Natural killer cell treated with Interleukin-12 subunit alpha and Interleukin-12 subunit beta and Interleukin-15 and Interleukin-18, amount 100 ng/mL, for 72 hours (primary cell): ENCODE measurements at places on chromosomes 2 and 18. TPM values are rescaled to one million over a fixed set of nuclear protein-coding genes. Genes with fewer than 3 reads are reported as not detected.

Gene PDCD1
- total RNA-seq, result 0.89 TPM

DNA sequence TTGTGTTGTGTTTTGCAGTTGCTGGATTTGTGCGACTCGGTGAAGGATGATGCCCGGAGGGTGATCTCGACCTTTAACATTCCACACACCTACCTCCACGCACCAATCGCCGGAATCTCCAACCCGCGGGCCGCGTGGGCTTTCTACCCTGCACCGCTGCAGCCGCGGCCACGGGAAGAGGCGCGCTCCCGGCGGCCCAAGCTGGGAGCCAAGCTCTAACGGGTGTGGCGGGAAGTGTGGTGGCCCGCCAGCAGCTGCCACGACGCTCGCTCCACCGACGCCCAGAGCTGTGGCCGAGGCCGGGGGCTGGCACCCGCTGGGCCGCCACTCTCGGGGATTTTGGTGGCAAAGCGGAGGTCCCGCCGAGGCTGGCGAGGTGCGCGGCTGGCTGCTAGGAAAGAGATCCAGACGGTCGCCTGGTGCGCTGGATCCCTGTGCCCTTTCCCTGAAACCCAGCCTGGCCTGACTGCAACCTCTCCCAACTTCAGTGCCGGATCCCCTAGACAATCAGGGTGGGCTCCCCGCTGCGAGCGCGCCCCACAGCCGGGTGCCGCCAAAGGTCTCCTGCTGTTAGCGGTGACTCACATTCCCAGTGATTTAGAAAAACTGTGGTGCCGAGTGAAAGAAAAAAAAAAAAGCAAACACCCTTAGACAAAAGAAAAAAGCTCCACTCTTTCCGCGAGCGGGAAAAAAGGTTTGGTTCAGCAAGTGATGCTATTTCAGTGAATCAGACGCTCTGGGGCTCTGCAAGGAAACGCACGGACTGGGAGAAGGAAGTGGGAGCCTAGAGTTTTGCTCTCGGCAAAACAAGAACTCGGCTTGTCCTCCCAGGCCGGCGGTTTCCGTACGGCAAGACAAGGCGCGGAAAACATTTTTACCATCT is 2.9 kb upstream of the BCL2L11 start:
- H3K36me3 ChIP-seq, result no peaks in the 10 kb centered on the region
- peak overlapping the region; percentile 81 for H3K4me3 ChIP-seq
- H3K27me3 ChIP-seq, result peaks cover 34% of the 10 kb centered on the region
- H3K4me1 ChIP-seq, result peaks cover 54% of the 10 kb centered on the region
- no peak for DNase-seq

DNA sequence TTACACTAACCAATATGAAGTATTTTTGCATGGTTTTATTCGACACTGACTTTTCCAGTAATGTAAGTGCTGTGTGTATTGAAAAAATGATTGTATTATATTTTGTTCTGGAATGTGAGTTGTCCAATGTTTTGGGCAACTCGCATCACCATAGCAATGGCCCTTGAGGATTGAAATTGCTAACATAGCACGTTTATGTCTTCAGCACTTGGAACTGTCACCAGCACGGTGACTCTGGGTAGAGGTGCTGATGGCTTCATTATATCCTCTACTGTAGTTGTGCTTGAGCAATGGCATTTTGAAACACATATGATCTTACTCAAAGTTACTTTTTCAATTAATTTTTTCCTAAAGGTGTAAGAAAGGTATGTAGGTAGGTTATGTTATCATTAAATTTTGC is 271.5 kb downstream of the ACTR3 start:
- H3K27me3 ChIP-seq, result peaks cover 17% of the 10 kb centered on the region
- H3K4me1 ChIP-seq, result no peaks in the 10 kb centered on the region
- no peak for DNase-seq
- no peak overlapping the region for H3K27ac ChIP-seq

GRCh38 chr18:60411715-60412114 is 39.1 kb upstream of the MC4R start:
- no peak overlapping the region for H3K27ac ChIP-seq
- no peaks in the 10 kb centered on the region for H3K27me3 ChIP-seq
- no peaks in the 10 kb centered on the region for H3K36me3 ChIP-seq
- no peak for DNase-seq

Gene SKA1
- total RNA-seq, result 38.0 TPM

GRCh38 chr2:49111456-49111855 is 42.9 kb downstream of the FSHR start:
- no peak for DNase-seq
- no peak overlapping the region for H3K4me3 ChIP-seq
- no peaks in the 10 kb centered on the region for H3K4me1 ChIP-seq
- H3K27ac ChIP-seq, result no peak overlapping the region

Gene FAM117B
- total RNA-seq, result 1.5 TPM

DNA sequence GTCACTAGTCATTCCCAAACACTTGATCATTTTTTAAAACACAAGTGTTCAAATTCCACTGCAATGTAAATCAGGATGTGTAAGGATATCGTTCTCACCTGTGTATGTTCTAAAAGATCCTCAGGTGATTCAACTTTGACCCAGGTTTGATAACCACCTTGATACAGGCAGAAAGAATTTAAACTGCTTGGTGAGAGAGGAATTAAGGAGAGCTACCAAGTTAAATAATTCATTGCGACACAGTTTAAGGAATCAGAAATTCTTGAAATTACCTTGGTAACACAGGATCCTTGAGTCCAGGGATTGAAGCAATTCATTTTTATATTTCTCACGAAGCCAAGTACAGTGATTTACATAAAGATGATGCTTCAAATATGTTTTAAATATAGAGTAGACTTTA is 80.7 kb upstream of the EHBP1 start:
- no peak overlapping the region for H3K4me3 ChIP-seq
- no peaks in the 10 kb centered on the region for H3K36me3 ChIP-seq
- DNase-seq, result no peak

Gene NPHP1
- 0.36 TPM for total RNA-seq

DNA sequence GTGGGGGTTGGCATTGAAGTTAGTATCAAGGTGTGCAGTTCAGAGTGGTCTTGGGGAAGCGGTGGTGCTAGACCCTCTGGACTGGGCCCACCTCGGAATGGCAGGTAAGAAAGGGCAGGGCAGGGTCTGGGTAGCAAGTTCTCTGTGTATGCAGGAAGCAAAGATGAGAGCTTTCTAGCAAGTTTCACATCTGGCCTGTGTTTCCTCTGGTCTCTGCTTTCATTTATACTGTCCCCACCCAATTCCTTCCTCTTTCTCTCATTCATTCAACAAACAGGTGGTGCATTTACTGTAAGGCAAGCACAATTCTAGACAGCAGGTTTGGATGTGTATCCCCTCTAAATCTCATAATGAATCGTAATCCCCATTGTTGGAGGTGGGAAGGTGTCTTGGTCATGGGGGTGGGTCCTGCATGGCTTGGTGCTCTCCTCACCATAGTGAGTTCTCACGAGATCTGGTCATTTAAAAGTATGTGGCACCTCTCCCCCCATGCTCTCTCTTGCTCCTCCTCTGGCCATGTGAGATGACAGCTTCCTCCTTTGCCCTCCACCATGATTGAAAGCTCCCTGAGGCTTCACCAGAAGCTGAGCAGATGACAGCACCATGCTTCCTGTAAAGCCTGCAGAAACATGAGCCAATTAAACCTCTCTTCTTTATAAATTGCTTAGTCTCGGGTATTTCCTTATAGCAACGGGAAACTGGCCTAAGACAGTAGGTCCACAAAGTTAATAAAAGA is 51.8 kb downstream of the PKDCC start:
- peak; percentile 32 for DNase-seq
- H3K27ac ChIP-seq, result peak overlapping the region; percentile 57
- H3K4me1 ChIP-seq, result peaks cover 49% of the 10 kb centered on the region
- H3K4me3 ChIP-seq, result peak overlapping the region; percentile 52

GRCh38 chr2:224984637-224985036 is 57.6 kb downstream of the DOCK10 start:
- H3K27me3 ChIP-seq, result no peaks in the 10 kb centered on the region
- peak overlapping the region; percentile 97 for H3K27ac ChIP-seq
- H3K36me3 ChIP-seq, result peaks cover 19% of the 10 kb centered on the region
- DNase-seq, result no peak
- peak overlapping the region; percentile 86 for H3K4me3 ChIP-seq
- peaks cover 82% of the 10 kb centered on the region for H3K4me1 ChIP-seq

DNA sequence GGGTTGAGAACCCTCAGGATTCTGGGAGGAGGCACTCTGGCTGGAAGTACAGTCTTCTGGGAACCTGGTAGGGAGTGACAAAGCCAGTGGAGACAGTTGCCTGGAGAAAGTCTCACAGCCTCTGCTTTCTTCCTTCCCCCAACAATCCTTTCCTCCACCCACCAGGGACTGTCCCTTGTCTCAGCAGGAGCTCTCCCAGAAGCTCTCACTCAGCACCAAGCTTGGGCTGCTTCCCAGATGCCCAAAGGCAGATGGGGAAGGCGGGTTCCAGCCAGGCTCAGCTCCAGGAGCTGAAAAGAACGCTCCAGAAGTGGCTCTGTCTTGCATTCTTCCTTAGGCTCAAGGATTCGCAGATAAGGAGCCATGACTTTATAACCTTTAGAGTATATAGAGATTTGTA is 7.6 kb upstream of the NAGK start:
- H3K36me3 ChIP-seq, result no peaks in the 10 kb centered on the region
- peaks cover 7% of the 10 kb centered on the region for H3K4me1 ChIP-seq
- H3K27me3 ChIP-seq, result peaks cover 12% of the 10 kb centered on the region

GRCh38 chr2:224982910-224983711 is 59.2 kb downstream of the DOCK10 start:
- peaks cover 23% of the 10 kb centered on the region for H3K36me3 ChIP-seq
- H3K4me3 ChIP-seq, result peak overlapping the region; percentile 86
- peaks cover 84% of the 10 kb centered on the region for H3K4me1 ChIP-seq
- H3K27me3 ChIP-seq, result no peaks in the 10 kb centered on the region

Gene PCARE
- not detected for total RNA-seq

Gene METAP1D
- 2.8 TPM for total RNA-seq

- peaks cover 12% of the 10 kb centered on the region for H3K36me3 ChIP-seq
- no peak overlapping the region for H3K4me3 ChIP-seq
- no peak overlapping the region for H3K27ac ChIP-seq
- peaks cover 53% of the 10 kb centered on the region for H3K4me1 ChIP-seq
Observed at GRCh38 chr18:63245600-63245999, 74.0 kb downstream of the BCL2 start.

Gene SULT1C2
- not detected for total RNA-seq
